ENCODE measurements at places on chromosomes 13 and 19.
A peak's percentile ranks its signal among the peaks of the same experiment; 100 is the strongest.

DNA sequence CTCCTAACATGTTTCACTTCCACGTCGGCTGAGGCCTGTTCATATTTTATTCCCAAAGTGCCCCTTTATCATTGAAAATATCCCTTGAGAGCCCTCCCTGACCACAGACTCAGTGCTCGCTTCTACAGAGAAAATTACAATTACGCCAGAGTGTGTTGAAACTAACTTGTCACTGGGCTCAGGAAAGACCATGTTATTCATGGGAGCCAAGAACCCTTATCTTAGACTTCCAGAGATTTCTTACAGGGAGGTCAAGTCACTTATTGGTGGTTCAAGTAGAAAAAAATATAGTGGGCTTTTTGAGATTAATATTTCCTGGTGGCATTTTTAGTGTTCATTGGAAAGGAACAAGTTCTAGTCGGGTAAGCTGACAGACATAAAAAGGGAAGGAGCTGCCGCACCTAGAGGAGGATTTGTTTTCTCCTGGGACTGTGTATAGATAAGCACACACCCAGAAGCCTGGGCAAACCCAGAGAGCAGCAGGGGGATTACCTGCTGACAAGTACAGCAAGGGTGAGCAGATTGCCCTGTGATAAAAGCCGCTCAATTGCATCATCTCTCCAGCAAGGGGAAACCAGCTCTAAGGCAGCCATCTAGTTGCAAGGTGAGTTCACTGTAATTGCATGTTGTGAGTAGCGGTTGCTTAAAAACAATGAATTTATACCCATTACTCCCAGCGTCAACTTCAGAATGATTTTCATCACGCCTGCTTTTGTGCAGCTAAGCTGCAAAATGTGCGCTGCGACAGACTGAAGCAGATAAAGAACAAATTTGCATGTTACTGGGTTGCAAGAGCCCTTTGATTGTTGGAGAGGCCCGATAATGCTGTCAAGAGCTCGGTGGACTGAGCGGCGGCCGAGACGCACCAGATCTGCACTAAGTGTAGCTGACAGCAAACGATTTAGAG, 46.2 kb downstream of the DCT start:
- DNase-seq, result peak; percentile 94

- no peak for DNase-seq
Observed at GRCh38 chr13:57918913-57919312, 287.4 kb downstream of the PCDH17 start.

DNA sequence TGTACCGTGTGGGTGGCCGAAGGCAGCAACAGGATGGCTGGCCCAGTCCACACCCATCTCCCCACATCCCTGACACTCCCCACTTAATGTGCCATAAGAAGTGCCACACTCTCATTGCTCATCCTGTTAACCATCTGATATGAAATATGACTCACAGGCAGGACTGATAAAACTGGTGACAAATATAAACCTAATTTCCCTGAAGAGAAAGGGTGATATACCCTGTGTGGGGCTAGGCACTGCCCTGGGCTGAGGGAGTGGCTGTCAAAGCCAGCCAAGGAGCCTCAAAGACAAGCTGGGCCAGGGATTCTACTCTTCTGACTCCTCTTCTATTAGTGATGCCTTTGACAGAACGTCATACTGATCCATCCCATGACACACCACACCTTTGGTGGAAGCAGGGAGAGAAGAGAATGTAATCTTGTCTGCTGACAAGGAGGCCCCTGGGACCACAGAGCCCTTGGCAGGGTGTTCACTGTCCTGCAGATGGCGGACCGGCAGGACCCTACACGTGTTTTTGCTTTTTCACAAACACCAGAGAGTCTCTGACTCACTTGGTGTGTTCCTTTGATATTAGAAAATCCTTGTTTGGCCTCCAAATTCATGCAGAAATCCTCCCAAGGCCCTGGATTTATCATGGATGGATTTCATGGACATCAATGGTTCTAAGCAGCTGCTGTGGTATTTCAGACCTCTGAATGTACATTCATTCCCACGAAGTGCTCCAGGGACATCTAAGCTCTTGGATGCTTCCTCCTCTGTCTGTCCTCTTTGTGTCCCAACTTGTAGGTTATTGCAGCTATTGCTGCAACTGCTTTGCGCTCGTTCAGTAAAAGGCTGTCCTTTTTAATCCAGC, 98.0 kb upstream of the WASF3 start:
- DNase-seq, result no peak

- no peak for DNase-seq
Observed at GRCh38 chr13:44305917-44306370, 67.7 kb upstream of the SERP2 start.

- no peak for DNase-seq
Observed at GRCh38 chr19:43674183-43674582, 4.2 kb upstream of the PLAUR start.

GRCh38 chr19:50678323-50678722, 29.1 kb downstream of the C19orf81 start:
- DNase-seq, result no peak

DNA sequence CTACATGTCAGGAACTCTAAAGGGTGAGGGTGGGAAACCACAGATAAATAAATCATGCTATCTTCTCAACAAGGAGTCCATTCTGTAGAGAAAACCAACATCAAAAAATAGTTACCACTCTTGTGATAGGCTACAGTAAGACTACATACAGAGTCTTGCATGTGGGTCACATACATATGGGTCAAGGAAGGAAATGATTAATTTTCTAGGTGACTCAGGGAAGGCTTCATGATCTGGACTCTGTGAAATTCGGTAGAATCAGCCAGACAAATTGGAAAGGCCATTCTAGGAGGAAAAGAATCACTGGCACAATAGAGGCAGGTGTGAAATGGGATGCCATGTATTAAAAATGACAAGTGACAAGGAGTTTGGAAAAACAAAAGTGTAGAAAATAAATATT, 638.9 kb downstream of the LIG4 start:
- DNase-seq, result no peak

GRCh38 chr19:40221858-40222619, 3.9 kb upstream of the TTC9B start:
- peak; percentile 82 for DNase-seq

GRCh38 chr19:22532388-22533300, 101.5 kb upstream of the ZNF492 start:
- DNase-seq, result peak; percentile 94

- no peak for DNase-seq
Observed at GRCh38 chr13:26864576-26864975, 104.0 kb upstream of the GPR12 start.

- DNase-seq, result no peak
Observed at GRCh38 chr19:16015805-16016173, 60.5 kb upstream of the TPM4 start.

- DNase-seq, result no peak
Observed at GRCh38 chr19:791567-792305, 5.5 kb upstream of the PTBP1 start.

DNA sequence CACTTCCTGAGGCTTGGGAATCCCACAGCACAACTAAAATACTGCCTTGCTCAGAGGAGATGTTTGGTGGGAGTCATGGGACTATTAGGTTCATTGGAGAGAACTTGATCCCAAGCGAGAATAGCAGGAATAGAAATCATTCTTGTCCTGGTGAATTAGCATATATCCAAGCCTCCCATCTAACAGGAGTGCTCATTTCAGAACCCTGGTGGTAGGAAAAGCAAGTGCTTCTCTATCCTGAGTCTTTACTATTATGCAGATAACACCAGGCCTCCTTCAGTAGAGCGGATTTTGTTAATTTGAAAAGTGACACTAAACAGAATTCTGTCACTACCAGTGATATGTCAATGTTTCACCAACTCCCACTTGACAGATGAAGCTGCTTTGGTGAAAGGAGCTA, 199.5 kb downstream of the ATP8A2 start:
- DNase-seq, result no peak

DNA sequence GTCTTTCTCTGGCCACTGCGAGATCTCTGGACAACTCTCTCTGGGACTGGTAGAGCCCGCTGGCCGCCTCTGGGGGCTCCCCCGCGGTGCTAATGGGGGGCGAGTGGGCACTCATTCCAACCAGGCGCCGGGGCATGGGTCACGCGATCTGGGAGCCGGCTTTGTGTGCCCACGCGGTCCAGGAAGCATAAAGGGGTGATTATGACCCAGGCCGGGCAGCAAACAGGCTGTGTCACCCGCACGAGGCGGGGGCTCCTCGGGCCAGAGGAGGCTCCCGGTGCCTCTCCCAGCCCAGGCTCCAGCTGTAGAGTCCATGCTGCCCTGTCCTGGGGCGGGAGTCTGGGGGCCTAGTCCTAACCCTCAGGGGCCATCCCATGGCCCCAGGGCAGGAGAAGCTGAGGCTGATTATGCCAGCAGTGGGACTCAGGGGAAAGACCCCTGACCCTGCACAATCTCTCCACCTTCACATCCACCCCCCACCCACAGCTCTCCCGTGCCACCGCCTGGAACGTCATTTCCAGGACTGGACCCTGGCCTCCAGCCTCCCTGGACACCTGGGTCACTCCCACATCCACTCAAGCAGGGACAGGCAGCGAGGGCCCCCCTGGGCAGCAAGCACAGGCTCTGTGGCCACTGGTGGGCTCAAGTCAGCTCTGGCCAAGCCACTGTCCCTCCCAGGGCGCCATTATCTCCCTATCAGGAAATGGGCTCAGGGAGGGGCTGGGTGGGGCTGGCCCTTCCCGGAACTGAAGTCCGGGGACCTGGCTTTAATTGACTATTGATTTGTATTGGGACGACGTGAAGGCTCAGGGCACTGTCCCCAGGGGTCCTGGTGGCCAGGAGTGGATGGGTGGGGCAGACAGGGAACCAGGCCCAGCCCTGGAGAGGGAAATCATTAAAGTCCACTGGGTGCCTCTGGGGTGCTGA, 50.0 kb downstream of the PTPRS start:
- no peak for DNase-seq

GRCh38 chr13:30479154-30479882, 13.6 kb upstream of the HMGB1 start:
- peak; percentile 86 for DNase-seq
